ENCODE measurements at places on chromosomes 3 and 15. TPM values are rescaled to one million over a fixed set of nuclear protein-coding genes. Genes with fewer than 3 reads are reported as not detected.
A peak's percentile ranks its signal among the peaks of the same experiment; 100 is the strongest.

PRSS50 gene
- total RNA-seq, result not detected

- no peak for ATAC-seq
Observed at GRCh38 chr3:151867666-151868065, 5.8 kb upstream of the SUCNR1 start.

CPN2 gene
- total RNA-seq, result 0.21 TPM

ISLR2 gene
- total RNA-seq, result 2.9 TPM

EPHA3 gene
- 36.0 TPM for total RNA-seq

MUSTN1 gene
- 1.9 TPM for total RNA-seq

GRCh38 chr3:181402347-181402746 is 309.4 kb upstream of the SOX2 start:
- ATAC-seq, result no peak

- ATAC-seq, result no peak
Observed at GRCh38 chr3:186077466-186077865, 31.4 kb downstream of the ETV5 start.

DNA sequence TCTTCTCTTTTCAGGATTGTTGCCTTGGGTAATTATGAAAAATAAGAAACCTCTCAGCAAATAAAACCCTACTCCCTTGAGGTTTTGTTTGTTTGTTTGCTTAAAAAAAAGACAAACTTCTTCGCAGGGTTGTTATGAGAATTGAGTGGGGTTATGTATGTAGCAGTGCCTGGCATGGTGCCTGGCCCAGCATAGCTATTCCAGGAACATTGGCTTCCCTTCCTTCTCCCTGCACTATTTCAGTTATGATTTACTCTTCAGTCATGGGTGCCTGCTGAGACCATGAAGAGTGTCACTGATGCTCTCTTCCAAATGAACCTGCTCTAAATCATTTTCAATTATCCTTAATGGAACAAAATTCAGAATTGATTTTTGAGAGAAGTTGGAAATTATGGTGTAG is 283.5 kb upstream of the ROPN1 start:
- ATAC-seq, result no peak

RPL39L gene
- total RNA-seq, result 43.6 TPM

PDCD7 gene
- total RNA-seq, result 16.9 TPM

- ATAC-seq, result no peak
Observed at GRCh38 chr3:146403792-146404191, 65.6 kb downstream of the PLSCR2 start.

DNA sequence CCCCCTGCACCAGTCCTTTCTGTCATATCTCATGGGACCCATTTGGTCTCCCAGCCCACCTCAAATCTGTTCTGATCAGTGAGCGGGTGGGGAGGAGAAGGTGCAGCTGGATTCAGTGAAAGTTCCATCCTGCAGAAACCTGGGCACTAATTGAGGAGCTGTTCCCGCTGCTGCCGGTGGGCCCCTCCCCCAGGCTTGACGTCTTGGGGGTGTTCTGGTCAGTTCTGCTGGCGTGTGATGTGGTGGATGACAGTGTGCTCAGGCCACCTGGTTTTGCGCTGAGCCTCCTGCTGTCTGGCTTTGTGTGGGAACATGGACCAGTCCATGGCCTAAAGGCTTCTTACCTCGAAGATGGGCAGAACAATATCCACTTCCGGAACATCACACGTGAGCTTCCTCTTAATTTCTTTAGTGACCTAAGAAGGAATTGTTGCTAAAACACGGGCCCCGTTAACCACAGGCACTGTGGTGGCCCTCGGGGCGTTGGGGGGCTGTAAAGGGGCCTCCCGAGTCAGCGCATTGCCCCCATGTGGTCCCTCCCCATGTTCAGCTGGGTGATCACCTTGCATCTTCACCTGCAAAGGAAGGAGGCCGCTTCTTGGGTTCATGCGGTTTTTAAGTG is 59.7 kb downstream of the RGMA start:
- ATAC-seq, result peak; percentile 7

STXBP5L gene
- total RNA-seq, result 5.6 TPM

LYZL4 gene
- not detected for total RNA-seq

- ATAC-seq, result no peak
Observed at GRCh38 chr3:151926956-151927355, 53.5 kb downstream of the SUCNR1 start.

CCR3 gene
- total RNA-seq, result 0.97 TPM

- ATAC-seq, result no peak
Observed at GRCh38 chr3:110126065-110126464, 788.7 kb upstream of the DPPA4 start.

DNA sequence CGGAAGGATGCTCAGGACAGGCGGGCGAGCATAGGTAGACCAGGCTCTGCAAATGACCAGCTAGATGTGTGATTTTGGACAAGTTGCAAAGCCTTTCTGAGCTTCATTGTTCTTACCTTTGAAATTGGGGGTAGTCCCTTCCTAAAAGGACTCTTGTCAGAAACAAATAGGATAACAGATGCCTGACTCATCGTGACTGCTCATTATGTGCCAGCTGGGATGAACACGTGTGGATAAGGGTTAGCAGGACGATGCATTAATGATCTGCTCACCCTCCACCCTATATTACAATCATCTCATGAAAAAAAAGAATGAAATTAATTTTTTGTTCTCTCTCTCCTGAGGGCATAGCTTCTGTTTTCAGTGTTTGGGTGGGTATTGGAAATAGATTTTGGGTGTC is 223.4 kb downstream of the NR2F2 start:
- no peak for ATAC-seq

GRCh38 chr15:68617001-68617400 is 38.2 kb downstream of the CORO2B start:
- no peak for ATAC-seq

EPHB1 gene
- total RNA-seq, result 0.31 TPM

DNA sequence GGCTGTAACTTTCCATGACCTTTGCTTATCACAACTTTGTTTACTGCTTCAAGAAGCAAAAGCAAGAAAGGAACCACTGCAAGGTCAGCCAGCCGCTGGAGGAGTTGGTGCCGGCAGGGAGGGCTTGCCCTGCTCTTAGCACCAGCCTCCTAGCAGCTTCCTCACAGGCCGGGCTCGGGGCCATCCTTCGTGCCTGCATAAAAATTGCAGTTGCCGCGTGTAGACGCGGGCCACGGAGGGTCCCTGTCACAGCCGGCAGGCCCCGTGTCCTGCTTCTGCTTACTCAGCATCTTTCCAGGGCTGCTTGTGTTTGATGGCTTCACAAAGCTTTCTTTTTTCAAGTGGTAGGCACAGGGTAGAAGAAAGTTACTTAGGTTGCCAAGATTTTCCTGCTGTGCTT is 84.4 kb downstream of the PGPEP1L start:
- no peak for ATAC-seq

DNA sequence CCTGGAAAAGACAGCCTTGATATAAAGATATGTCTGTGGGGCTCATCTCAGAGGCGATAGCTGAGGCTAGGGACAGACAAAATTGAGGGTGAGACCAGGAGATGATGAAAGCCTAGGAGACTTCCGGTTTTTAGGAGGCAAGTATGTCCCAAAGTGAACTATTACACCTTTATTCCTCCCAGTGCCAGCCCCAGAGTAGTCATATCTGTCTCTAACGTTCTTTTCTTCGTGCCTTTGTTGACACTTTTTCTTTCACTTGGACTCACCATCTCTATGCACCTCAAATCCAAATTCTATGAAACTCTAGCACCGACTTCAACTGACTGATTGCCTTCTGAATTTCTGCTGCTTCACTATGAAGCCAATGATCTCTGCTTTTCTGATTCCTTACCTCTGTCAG is 93.8 kb upstream of the RASGRP1 start:
- no peak for ATAC-seq

GRCh38 chr3:178084938-178085816 is 451.1 kb upstream of the KCNMB2 start:
- peak; percentile 92 for ATAC-seq

LMLN gene
- 7.3 TPM for total RNA-seq

DNA sequence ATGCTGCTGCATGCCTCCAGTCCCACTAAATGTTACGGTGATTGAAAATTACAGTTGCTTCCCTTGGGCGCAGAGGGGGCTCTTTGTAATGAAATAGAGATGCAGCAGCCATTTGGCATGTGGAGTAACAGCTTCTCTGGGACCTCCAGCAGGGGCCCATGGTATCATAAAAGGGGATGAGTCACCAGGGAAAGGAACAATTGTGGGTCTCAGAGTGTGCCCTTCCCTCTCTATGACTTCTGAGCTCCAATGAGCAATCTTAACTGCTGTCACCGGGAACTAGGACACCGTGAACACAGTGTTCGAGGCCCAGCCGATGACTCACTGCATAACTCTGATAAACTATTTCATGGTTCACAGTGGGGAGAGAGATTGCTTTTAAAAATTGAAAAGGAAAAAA is 164.8 kb upstream of the NUDT16 start:
- peak; percentile 99 for ATAC-seq

DNA sequence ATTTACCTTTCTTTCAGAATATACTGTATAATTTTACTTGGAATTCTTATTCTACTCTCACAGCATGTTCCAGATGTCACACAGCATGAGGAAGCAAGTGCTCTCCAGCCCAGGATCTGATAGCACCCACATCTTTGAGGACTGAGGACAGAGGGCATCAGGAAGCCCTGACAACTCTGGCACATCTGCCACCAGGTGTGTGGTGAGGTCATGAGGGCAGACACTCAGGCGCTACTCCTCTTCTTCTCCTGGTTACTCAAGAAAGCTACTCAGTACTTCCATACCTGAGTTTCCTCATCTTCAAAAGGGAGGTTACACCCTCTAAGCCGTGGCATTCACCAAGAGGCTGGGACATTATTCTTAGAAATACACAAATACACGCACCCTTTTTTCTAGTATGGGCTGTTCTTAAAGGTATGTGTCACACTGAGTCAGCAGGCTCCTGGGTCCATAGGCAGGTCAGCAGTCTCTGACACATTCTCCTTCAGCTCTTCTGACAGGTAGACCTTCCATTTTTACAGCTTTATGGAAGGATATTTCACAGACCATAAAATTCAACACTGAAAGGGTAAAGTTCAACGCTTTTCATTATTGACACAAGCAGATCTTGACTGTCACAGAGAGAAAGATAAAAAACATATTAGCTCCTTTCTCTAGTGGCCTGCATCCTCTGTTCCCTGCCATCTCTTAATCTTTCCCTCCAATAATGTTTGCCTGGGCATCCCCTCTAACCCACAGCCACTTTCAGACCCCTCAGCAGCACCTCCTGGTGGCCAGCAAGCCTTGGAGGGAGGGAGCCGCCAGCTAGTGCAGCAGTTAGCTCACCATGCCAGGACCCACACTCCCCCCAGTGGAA is 103.2 kb upstream of the TJP1 start:
- ATAC-seq, result peak; percentile 78

CCDC39 gene
- total RNA-seq, result 0.09 TPM

DNA sequence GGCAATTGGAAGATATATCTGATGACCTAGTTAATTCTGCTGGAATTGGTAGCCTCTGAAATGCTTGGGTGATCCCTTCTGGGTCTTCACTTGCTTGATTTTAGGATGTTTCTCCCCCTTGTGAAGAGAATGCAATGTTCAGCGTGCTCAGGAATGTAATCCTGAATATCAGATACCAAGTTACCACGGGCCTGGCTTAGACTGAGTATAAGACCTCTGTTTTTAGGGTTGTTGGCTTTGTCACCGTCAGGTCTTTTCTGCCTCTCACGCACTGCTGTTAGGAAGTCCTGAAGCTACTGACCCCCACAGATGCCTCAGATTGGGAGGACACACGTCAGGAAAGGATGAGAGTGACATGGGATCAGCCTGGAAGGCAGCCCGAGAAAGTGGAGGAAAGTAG is 198.5 kb downstream of the CDIN1 start:
- no peak for ATAC-seq

- ATAC-seq, result peak; percentile 31
Observed at GRCh38 chr3:65552434-65552833, 486.3 kb downstream of the MAGI1 start.

- no peak for ATAC-seq
Observed at GRCh38 chr15:52318729-52319500, 23.3 kb upstream of the MYO5C start.

DNA sequence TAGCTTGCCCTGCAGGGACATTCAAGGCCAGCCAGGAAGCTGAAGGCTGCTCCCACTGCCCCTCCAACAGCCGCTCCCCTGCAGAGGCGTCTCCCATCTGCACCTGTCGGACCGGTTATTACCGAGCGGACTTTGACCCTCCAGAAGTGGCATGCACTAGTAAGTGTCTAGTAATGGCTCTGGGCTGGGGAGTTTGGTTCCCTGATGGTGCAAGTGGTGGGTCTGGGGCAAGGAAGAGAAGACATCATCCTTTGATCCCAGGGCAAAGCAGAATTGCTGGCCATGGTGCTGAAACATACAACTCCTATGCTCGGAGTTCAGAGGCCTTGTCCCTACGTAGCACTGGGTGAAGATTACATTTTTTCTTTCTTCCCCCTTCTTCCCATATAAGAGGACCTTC is 311.4 kb downstream of the EPHB1 start:
- ATAC-seq, result no peak

PLA2G4E gene
- not detected for total RNA-seq

ANKRD63 gene
- total RNA-seq, result not detected

ZNF620 gene
- total RNA-seq, result 0.86 TPM

SLC12A1 gene
- 1.5 TPM for total RNA-seq

DNA sequence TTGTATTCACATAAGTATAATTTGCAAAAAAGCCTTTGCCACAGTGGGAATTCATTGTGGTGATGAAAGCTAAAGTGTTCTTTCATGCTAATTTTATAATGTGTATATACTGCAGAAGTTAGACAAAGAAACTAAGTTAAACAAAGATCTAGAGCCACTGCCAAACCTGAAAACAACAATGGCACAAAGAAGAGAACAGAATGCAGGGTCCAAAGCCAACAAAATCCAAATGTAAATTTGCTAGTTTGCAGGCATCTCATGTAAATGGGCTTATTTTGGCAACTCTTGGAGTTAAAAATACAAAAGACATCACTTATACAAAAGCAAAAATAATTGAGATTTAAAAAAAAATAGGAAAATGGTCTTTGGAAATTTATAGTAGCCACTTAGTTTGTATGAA is 123.0 kb downstream of the TCF12 start:
- ATAC-seq, result peak; percentile 45

GRCh38 chr3:143302638-143303171 is 183.1 kb downstream of the CHST2 start:
- ATAC-seq, result no peak

SLC6A1 gene
- 1.5 TPM for total RNA-seq

- ATAC-seq, result no peak
Observed at GRCh38 chr3:8491271-8492144, 10.1 kb upstream of the LMCD1 start.

CX3CR1 gene
- total RNA-seq, result 0.49 TPM

Measured in motor neuron (in vitro differentiated cells).